Lower leg skin (tissue), 4 donors: ENCODE measurements at places on chromosomes 12 and 14. TPM values are rescaled to one million over a fixed set of nuclear protein-coding genes. Genes with fewer than 3 reads are reported as not detected.

The ANKRD33 gene
- not detected for total RNA-seq

DNA sequence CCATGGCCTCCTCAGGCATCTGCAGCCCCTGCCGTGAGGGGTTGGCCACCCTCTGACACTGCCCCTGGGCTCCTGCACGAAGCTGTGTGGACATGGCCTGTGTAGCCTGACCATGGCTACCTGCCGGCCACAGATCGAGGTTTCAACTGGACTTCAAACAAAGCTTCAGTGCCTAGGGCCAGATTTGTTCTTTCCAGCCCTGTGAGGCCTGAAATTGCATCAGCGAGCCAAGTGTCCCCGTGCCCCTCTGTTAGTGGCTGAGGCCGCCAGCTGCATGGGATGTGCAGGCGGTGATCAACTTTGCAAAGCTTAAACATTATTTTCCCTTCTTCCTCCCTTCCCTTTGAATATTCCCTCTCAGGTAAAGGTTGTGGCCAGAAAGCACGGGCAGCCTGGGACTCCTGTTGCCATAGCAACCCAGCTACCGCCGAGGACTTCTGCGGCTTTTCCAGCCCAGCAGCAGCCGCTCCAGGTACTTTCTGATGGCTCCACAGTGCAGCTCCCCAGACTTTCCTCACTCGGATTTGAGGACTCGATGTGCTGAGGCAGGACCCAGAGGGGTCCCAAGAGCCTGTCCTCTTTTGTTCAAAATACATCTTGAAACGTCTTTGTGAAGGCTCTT lies 35.8 kb downstream of the DDX51 start:
- peak; percentile 63 for DNase-seq

The CLEC14A gene
- 20.8 TPM for total RNA-seq

The KMT2D gene
- total RNA-seq = 85.7 TPM

The PIK3C2G gene
- 27.7 TPM for total RNA-seq

The SERPINA10 gene
- total RNA-seq = not detected

DNA sequence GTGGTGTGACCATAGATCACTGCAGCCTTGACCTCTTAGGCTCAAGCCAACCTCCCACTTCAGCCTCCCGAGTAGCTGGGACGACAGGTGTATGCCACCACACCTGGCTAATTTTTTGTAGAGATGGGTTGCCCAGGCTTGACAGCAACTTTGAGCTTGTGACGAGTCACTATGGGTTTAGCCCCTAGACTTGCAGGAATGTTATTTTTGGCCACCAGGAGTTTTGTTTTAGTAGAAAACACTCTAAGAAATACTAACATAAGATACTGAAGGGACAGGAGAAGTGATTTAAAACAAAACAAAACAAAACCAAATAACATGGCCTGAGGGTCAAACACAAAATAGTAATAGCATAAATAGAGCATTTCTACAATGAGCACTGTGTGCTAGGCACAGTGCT lies 26.4 kb downstream of the SETD3 start:
- DNase-seq = no peak

DNA sequence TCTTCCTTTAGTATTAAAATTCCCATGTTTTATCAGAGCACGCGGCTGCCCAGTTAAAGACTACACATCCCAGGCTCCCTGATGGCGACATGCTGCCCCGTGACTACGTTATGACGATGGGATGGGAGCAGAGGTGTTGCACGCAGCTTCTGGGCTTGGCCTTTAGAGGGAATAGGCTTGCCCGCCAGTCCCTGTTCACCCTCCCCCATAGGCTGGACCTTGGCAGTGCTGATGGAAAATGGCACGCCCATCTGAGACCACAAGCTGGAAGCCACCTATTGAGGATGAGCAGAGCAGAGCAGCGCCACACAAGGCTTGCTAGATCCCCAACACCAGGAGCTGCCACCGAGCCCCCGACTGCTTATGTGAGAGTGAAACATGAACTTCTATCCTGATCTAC lies 24.7 kb downstream of the TTC7B start:
- no peak for DNase-seq

- no peak for DNase-seq
These were observed 8.5 kb upstream of the FKBP11 start for GRCh38 chr12:48933664-48934311.

- DNase-seq = no peak
These were observed 342.9 kb downstream of the PAWR start for GRCh38 chr12:79347866-79348265.

DNA sequence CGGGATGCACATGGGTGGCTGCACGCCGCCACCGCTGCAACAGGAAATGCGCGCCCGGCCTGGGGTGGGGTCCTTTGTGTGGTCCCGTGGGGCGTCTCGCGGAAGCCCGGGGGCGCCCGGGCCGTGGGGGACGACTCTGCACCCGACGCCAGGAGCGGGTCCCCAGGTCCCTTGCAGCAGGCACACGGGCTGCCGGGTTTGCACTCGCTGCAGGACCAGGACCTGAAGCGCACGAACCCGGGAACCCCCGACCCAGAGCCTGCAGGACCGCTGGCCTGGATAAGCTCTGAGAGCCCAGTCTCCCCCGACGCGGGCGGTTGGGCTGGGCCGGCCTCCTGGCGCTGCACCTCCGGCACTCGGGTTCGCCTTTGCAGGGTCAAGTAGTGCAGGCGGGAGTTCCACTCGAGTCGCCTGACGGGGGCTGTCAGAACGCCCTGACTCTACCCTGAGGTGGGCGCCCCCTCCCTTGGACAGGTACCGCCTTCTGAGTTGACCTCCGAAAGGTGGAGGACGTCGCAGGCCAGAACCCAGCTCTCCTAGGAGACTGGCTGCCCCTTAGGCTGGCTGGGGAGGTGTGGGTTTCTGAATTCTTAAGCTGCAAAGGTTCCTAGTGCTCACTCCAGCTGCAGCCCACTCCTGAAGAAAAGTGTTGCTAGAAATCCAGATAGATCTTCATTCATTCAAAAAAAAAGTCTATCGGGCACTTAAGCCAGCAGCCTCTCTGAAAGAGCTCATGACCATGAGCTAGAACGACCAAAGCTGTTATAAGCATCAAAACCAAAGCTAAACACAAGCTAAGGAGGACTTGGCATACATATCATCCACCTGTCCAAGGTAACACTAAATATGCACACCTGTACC lies 68.0 kb downstream of the RNF34 start:
- DNase-seq = peak; percentile 22

The IAPP gene
- not detected for total RNA-seq

The GPR68 gene
- total RNA-seq = 4.1 TPM
